NCI-H510A (cell line): ENCODE measurements at places on chromosomes 5 and 9.
A peak's percentile ranks its signal among the peaks of the same experiment; 100 is the strongest.

- no peak for DNase-seq
Observed at GRCh38 chr9:137026828-137027227, 1.2 kb downstream of the ABCA2 start.

GRCh38 chr5:56829137-56829908 is 14.0 kb downstream of the MAP3K1 start:
- DNase-seq = no peak

- no peak for DNase-seq
Observed at GRCh38 chr5:132103332-132103951, 29.9 kb downstream of the CSF2 start.

DNA sequence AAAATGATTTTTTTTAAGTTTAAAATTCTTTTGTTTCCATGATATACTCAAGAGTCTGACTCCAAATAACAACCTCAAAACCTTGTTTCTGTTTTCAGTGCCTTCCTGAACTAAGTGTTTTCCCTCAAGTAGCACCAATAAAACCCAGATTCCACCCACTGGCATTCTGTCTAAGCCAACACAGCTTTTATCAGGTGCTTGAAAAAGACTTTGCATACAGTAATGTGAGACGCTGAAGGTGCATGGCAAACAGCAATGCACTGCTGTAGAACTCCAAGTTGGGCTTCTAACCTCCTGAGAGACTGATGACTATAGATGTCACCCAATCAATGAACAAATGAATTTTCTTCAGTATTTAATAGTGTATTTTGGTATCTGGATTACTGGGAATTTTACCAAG is 95.7 kb downstream of the NFIB start:
- peak; percentile 45 for DNase-seq

GRCh38 chr5:165903835-165904234 is 2387.6 kb upstream of the WWC1 start:
- DNase-seq = no peak

DNA sequence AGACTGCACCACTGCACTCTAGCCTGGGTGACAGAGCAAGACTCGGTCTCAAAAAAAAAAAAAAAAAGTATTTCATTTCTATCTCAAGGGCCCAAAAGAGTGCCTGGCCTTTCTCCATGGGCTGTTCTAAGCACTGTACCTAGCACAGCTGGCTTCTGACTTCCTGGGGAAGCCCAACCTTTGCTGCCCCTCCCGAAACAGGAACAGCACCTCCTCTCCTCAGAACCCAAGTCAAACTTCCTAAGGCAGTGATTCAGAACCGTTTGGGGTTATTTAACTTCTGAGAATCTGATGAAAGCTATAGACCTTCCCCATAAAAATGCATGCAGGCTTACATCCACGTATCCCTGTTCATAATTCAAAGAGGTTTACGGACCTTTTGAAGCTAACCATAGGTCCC is 57.8 kb downstream of the NRG2 start:
- DNase-seq = no peak

- no peak for DNase-seq
Observed at GRCh38 chr5:14246350-14247053, 103.4 kb downstream of the TRIO start.

DNA sequence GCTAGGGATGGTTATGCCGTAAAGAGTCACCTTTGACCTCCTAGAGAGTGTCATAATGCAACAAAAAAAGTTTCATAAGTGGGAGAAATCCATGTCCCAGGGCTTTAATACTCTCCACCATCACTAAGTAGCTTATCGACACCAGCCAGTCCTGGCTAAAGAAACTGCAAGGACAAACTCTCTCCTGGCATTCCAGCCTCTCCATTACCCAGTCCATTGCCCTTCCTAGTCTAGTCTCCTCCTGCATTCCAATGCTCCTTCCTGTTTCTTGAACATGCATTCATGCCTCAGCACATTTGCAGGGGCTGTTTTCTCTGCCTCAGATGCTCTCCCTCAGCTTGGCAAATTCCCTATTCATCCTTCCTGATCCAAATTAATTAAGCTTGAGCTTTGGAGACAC is 364.1 kb downstream of the BRINP1 start:
- no peak for DNase-seq

- DNase-seq = no peak
Observed at GRCh38 chr5:147519380-147519779, 9.5 kb upstream of the DPYSL3 start.

DNA sequence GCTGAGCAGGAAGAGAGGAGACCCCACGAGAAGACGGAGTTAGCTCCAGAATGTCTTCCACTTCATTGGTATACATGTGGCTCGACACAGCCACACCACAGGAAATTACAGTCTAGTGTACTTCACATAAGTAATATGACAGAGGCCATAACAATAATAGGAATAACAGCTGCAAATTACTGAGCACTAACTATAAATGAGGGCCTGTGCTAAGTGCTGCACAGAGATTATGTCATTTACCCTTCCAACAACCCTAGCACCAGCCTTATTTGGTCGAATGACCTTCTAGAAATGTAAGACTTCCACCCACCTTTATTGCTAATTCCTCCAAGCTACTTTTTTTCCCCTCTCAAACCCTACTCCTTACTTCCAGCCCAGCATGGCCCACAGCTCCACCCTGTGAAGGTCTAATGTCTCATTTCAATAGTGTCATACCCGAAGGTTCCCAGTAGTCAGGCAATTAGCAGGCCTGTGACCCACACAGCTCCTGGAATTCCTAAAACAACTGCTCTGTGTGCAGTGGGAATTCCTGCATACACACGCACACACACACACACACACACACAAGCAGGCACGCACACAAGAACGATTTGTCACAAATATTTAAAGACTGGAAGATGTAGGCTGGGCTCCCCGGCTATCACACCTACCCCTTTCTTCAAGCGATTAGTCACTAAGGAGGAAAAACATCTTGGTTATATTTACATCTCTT is 134.5 kb downstream of the FRMD3 start:
- no peak for DNase-seq

- DNase-seq = no peak
Observed at GRCh38 chr9:127809540-127810377, 7.1 kb downstream of the FPGS start.

DNA sequence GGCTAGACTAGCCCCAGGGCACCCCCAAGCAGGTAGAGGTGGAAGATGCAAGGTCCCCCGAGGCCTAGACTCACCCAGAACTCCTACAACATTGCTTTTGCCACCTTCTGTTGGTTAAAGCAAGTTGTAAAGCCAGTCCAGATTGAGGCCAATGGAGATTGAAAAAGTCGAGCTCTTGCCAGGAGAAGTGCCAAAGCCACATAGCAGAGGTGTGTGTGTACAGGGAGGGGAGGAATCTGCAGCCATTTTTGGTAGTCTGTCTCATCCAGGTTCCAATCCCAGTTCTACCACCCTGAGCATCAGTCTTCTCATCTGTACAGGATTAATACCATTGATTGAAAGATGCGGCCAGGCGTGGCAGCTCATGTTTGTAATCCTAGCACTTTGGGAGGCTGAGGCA is 12.3 kb upstream of the URM1 start:
- no peak for DNase-seq

GRCh38 chr5:175695161-175696126 is 37.6 kb downstream of the HRH2 start:
- DNase-seq = no peak

DNA sequence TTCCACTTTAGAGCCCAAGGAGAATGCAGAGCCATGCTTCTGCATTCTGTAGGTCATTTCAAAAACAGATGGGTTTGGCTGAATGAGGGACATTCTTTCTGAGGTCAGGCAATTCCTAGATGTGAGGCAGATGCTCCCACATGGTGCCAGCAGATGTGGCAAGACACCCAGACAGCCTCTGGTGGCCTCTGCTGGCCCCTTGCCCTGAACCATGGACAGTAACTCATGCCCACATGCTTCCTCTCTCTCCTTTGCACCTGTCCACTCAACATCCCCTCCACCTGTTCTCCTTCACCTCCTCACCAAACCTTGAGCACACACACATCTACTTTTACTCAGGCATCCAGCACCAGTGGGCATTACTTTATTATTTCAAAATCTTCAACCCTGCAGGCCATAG is 252.3 kb downstream of the DNAH5 start:
- no peak for DNase-seq

- no peak for DNase-seq
Observed at GRCh38 chr9:118262191-118262590, 558.0 kb downstream of the TLR4 start.

DNA sequence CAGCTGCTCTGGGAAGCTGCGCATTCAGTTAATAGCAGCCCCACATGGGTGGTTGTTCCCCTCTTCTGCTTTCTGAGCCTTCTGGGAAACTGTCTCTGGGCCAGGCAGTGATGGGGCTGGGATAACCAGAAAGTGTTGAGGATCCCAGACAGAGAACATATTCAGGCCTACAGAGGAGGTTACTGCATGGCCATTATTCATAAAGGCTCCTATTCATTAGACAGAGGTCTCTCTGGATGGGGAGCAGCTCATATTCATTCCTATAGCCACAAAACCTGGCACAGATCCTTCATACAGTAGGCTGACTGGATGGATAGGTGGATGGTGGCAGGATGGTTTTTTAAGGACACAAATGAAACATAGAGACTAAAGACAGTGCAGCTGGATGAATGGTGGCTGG is 76.3 kb downstream of the HSPA4 start:
- DNase-seq = no peak

DNA sequence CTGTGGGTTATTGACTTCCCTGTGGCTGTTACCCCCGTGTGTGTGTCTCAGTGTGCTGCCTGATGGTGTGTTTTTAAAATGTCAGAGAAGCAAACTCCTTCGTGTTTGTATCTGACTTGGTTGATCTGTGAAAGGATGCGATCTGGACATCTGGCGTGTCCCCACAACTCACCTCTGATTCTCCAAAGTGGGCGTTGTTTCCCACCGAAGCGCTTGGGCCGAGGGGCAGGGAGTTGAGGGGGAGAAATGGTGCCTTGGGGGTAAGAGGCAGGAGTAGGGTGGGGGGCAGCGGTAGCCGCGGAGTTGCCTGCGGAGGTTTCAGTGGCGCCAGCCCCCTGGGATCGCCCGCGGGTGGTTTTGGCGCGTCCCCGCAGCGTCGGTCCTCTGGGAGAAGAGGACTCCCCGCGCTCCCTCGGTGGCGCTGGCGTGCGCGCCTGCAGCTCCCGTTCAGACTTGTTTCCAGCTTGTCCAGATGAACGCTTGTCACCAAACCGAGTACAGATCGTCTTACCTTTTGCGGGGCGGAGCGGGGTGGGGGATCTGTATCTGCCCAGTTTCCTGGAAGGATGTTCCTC is 1.1 kb downstream of the MAST4 start:
- DNase-seq = peak; percentile 5

DNA sequence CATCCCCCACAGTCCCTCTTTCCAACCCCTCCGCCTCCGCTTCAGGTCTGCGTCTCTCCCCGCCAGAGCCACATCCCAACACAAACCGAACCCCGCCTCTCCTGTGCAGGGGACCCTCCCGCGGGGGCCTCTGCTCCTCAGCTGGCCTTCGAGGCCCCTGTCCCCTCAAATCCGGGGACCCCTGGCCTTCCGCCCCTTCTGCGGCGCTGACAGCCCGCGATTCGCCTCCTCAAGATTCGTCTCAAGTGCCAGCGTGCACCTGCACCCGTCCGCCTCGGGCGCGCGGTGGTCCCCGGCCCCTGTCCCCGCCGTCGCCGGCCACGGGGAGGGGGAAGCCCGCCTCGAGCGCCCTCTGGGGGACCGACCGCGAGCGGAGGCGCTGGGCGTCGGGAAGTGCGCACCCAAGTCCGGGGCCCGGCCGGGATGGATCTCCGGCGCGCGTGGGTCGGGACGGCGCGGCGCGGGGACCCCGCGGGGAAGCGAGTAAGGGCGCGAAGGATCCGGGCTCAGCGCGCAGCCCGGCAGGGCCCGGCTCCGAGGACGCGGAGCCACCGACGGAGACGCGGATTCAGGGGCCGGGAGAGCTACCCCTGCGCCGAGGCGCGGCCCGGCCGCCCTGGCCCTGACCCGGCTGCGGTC is 623 bp downstream of the FLT4 start:
- DNase-seq = no peak

GRCh38 chr9:137302449-137303150 is 529 bp upstream of the NRARP start:
- DNase-seq = no peak

DNA sequence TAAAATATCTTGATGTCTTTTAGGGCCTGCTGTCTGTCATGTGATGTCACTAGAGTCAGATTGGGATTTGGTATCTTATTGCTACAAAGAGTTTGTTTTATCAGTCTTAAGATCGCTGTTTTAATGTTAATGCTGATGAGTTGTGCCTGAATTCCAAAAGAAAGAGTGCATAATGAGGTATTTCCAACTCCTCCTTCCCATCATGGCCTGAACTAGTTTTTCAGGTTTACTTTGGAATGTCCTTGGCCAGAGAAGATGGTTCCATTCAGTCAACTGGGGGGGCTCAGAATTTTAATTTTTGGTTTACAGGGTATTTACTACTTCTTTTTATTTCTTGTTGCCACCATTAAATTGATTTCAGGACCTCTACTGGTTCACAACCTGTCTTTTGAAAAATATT is 74.3 kb upstream of the MARCHF11 start:
- DNase-seq = no peak

- DNase-seq = no peak
Observed at GRCh38 chr5:174090129-174090528, 44.6 kb downstream of the NSG2 start.

GRCh38 chr5:132505641-132506040 is 15.1 kb upstream of the IRF1 start:
- no peak for DNase-seq

GRCh38 chr5:67053229-67053628 is 143.4 kb downstream of the CD180 start:
- DNase-seq = no peak

- no peak for DNase-seq
Observed at GRCh38 chr9:104987743-104988142, 59.8 kb upstream of the ABCA1 start.

- DNase-seq = no peak
Observed at GRCh38 chr9:38207247-38207778, 138.3 kb upstream of the SHB start.

- DNase-seq = no peak
Observed at GRCh38 chr5:60698336-60698735, 1.6 kb downstream of the DEPDC1B start.

DNA sequence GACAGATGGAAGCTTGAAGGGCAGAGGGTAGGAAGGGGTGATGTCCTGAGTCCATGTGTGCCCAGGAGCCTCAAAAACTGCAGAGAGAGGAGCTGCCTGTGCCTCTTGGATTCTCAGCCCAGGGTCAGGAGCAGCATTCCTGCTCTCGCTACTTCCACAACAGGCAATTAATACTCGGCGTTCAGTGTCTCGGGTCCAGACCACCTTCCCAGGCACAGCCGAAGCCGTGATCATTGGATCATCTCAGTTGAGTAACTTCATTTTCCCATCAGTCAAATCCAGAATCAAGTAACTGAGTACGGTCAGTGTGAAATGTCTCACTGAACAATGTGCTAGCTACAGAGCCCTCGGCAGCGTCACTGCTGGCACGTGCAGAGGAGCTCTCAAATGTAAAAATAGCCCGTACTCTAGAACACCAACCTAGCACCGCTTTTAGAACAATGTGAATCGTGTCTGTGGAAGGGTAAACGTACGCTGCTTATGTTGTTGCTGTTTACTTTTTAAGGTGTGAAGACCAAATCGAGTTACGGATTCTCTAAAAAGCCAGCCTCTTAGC is 63.5 kb upstream of the IRX4 start:
- no peak for DNase-seq

GRCh38 chr5:127741412-127741811 is 38.2 kb downstream of the CCDC192 start:
- DNase-seq = no peak

- DNase-seq = no peak
Observed at GRCh38 chr9:20620650-20621470, 1.4 kb downstream of the MLLT3 start.
